ENCODE measurements at places on chromosomes 3 and 15. TPM values are rescaled to one million over a fixed set of nuclear protein-coding genes. Genes with fewer than 3 reads are reported as not detected.

C3orf22 gene
- not detected for total RNA-seq

PRKCI gene
- total RNA-seq, result 18.9 TPM

NANOGP8 gene
- total RNA-seq, result not detected

CFAP92 gene
- total RNA-seq, result 0.46 TPM

LSMEM2 gene
- not detected for total RNA-seq

SLC6A20 gene
- total RNA-seq, result not detected

DNA sequence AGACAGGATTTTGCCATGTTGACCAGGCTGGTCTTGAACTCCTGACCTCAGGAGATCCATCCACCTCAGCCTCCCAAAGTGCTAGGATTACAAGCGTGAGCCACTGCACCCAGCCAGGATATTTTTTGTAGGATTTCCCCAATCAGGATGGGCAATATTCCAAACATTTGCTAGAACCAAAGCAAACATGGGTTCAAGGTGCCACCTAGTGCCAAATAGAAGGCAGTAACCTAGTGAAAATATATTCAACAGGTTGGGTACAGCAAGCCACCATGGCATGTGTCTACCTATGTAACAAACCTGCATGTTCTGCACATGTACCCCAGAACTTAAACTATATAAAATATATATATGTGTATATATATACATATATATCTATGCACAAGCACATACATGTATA, 185.9 kb upstream of the CADM2 start:
- no peak for DNase-seq

GRCh38 chr3:134693226-134693625, 42.4 kb upstream of the KY start:
- no peak for DNase-seq

GRCh38 chr3:19022546-19022945, 125.8 kb upstream of the KCNH8 start:
- no peak for DNase-seq

DNA sequence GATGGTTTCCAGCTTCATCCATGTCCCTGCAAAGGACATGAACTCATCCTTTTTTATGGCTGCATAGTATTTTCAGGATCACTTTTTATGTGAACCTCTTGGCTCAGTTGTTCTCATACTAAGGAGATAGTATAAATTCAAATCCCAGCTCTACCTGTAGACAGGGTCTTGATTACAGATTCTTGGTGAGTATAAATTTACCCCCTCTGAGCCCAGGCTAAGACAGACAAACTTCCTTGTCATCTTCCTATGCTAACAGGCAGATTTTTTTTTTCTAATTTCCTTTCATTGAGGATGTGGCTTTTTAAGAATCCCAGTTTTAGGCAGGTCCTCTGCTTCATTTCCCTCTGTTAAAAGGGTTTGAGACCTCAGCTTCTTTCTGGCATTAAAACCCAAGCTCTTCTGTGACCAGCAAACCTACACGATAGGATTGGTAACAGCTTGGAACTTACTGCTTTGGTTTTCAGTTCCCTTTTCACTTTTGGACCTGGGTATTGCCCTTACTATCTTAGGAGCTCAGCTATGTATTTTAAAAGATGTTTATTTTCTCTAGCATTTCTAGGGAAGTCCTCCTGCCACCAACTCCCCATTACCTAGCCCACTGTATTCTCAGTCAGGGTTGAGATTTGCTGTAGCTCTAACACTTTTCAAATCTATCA, 72.5 kb downstream of the VPS8 start:
- DNase-seq, result no peak

DNA sequence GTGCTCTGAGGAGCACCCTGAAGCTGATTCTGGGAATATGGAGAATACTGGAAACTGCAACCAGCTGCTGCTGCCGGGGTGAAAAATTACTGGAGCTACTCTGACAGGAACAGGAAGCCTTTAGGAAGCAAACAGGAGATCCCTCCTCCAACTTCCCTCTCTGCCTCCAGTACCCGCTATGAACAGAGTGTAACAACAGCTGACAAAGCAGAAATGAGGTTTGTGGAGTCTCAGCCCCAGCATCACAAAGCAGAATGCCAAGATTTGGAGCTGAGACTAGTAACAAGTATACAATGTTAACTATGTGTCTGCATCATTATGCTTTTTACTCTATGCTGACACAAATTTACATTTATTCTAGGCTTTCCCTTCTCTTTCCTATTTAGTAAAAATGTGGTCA, 22.7 kb upstream of the PIAS1 start:
- DNase-seq, result no peak
